ENCODE measurements at places on chromosomes 4 and X.

- no peak for DNase-seq
These were observed 517.1 kb upstream of the ZFP42 start for GRCh38 chr4:187478292-187479140.

DNA sequence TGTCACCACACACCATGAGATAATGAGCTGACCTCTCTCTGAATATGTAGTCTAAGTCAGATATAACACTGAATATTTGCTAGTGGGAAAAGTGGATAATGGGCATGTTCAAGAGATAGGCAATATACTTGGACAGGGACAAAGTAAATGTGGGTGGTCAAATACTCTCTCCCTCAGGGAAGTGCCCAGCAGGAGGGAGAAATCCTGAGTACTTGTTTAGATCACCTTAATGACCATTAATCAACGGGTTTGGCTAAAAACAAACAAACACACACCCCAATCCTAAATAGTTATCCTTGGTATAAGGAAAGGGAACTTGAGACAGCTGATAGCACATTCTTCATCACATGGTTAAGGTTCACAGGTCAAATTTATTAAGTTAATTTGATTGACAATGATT lies 933.5 kb downstream of the C4orf33 start:
- no peak for DNase-seq

- DNase-seq: no peak
These were observed 779 bp downstream of the GABRQ start for GRCh38 chrX:152638443-152638904.

GRCh38 chr4:184387351-184387750 lies 87.0 kb downstream of the IRF2 start:
- DNase-seq: no peak

- DNase-seq: no peak
These were observed 6.2 kb downstream of the TMEM131L start for GRCh38 chr4:153472122-153473037.

Measured in tibial nerve (tissue), 4 donors.